Activated naive CD4-positive, alpha-beta T cell treated with anti-CD3 and anti-CD28 coated beads, Interleukin-2, amount 10 ng/mL, durations not matched to agents 5 hours and 36 hours (primary cell): ENCODE measurements at places on chromosomes 3 and 15. TPM values are rescaled to one million over a fixed set of nuclear protein-coding genes. Genes with fewer than 3 reads are reported as not detected.

The TGM5 gene
- total RNA-seq: not detected

The C2CD4A gene
- not detected for total RNA-seq

The IMPG2 gene
- 0.58 TPM for total RNA-seq

The TRH gene
- not detected for total RNA-seq

The CCR8 gene
- 0.76 TPM for total RNA-seq

The SYNPR gene
- total RNA-seq: not detected

The RMDN3 gene
- total RNA-seq: 28.4 TPM

The C3orf20 gene
- total RNA-seq: 0.15 TPM

The SHC4 gene
- total RNA-seq: 0.39 TPM

The FAM107A gene
- not detected for total RNA-seq

The SPTSSB gene
- not detected for total RNA-seq

The PEX5L gene
- total RNA-seq: not detected

The SLC24A5 gene
- total RNA-seq: not detected

The ZMYND10 gene
- 2.2 TPM for total RNA-seq

The CLRN1 gene
- total RNA-seq: not detected

The TMEM207 gene
- not detected for total RNA-seq

The RGMA gene
- total RNA-seq: 0.58 TPM

The SUSD5 gene
- total RNA-seq: not detected

The GMPPB gene
- 51.7 TPM for total RNA-seq

The GRK7 gene
- not detected for total RNA-seq

The CX3CR1 gene
- 0.83 TPM for total RNA-seq

The PLAAT1 gene
- not detected for total RNA-seq

The NUTM1 gene
- not detected for total RNA-seq

The GPR160 gene
- total RNA-seq: 16.9 TPM

The KLHL6 gene
- 51.0 TPM for total RNA-seq

The MYLK gene
- not detected for total RNA-seq

The RHCG gene
- not detected for total RNA-seq

The PP2D1 gene
- not detected for total RNA-seq

The GUCA1C gene
- not detected for total RNA-seq

The FRMD5 gene
- total RNA-seq: not detected

The RTP3 gene
- not detected for total RNA-seq

The CAMKV gene
- not detected for total RNA-seq

The WNT7A gene
- total RNA-seq: 0.55 TPM

The MUC13 gene
- total RNA-seq: not detected

The LXN gene
- 8.1 TPM for total RNA-seq

The MSL2 gene
- total RNA-seq: 64.0 TPM

The SLC25A36 gene
- total RNA-seq: 44.0 TPM

The CACNA1D gene
- total RNA-seq: 0.18 TPM

The VWA5B2 gene
- not detected for total RNA-seq

The TAMM41 gene
- total RNA-seq: 27.1 TPM

The ZNF620 gene
- 3.7 TPM for total RNA-seq
